ENCODE measurements at places on chromosomes 6 and 20.

DNA sequence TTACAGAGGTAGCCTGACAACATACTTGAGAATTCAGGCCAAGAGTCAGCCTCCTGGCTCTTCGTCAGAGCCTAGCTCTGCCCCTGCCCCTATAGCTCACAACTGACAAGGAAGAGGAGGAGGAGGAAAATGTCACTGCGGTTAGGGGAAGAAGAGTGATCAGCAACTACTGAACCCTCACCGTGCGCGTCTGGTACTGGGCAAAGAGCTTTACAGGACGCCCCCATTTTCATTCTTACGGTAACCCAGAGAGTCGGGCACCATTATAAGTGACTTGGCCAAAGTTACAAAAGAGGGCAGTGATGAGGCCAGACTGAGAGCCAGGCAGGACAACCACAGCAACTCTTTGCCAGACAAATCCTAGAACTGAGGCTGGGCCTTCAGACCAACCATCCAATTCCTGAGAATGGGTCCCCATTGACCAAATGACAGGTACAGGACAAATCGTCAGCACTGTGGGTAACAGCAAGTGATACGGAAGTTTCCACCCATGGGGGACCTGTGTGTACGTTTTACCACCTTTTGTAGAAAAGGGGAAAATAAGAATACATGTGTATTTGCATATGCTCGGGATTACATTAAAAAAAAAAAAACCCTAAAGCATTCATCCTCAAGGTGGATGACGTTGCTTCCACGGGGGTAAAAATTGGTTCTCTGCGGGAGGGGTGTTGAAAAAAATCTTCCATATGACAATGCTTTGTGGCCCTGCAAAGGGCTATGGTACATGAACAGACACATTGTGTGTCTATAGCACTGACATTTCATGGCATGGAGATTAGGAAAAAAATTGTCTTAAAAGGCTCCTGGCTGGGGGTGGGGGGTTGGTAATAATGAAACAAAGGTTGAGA is 118.0 kb downstream of the NFATC2 start:
- no peak for DNase-seq

- DNase-seq = no peak
These were observed 308.3 kb downstream of the CDH4 start for GRCh38 chr20:61560361-61560853.

- no peak for DNase-seq
These were observed 54.3 kb upstream of the IYD start for GRCh38 chr6:150314230-150315188.

DNA sequence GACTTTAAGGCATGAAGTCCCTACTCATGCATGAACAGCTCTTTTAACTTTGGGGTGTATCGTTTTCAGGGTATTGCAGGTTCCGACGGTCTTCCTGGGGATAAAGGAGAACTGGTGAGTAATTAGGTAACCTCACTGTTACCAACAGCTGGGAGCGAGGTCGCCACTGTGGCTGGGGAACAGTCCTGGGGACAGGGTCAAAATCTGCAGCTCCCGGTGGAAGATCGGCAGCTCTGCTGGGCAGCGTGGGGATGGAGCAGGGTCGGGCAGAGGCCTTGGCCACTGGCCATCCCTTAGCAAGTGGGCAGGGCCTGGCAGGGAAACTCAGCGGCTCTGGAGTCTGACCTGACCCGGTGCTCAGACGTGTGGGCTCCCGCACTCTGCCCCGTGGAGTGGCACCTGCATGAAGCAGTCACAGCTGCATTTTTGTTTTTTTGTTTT is 16.1 kb downstream of the COL9A3 start:
- no peak for DNase-seq

- no peak for DNase-seq
These were observed 76.5 kb downstream of the STMND1 start for GRCh38 chr6:17178326-17178725.

DNA sequence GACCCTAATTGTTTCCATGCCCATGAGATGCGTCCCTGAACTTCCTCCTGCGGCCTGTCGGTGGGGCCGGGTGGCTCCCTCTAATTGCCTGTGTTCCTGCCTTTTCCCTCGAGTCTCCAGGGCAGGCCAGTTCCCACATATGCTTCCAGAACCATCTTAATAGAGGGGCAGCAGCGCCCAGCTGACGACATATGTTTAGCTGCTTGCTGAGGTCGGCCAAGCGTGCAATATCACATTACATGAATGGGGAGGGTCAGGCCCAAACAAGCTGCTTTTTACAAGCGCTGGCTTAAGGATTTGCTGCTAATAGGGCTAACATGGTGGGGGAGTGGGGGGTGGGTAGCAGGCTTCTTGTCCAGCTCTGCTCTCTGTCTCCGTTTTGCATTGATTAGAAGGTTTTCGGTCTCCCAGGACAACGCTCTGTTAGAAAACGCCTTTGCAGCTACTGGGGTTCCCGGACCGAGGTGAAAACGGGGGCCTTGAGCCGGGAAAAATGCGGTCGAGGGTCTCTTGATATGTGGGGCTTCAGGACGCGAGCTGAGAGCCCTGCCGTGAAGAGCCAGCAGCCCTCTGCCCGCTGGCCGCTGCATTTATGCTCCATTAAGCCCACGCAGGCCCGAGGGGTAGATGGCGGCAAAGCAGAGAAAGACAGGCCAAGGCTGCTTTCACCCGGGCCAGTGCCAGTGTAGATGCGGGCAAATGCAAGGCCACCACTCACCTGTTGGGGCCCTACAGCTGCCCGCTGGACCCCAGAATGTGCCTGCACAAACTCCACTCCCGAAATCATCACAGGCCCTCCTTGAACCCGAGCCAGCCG is 308.5 kb downstream of the BMP7 start:
- no peak for DNase-seq

DNA sequence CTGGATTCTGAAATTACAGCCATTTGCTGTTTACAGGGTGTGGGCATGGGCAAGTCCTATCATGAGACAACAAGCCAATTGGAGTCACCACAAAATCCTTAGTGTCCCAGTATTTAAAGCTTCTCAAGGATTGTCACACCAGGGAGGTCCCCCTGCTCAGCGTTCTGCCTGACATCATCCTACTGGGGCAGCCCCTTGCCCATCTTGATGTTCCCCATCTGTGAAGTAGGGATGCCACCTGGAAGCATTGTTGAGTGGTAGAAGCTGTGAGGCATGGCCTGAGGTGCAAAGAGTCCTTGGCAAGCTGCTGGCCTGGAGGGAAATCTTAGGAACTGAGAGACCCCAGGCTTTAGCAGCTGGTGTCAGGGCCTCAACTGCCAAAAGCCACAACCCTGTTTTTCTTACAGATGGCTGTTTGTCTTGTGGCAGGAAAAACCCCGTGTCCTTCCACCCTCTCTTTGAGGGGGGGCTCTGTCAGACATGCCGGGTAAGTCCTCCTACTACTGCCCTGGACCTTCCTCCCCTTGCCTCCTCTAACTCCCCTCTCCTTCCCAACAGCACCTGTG is 23.3 kb upstream of the MAPRE1 start:
- DNase-seq = no peak

GRCh38 chr20:12391099-12391498 is 473.4 kb downstream of the BTBD3 start:
- DNase-seq = no peak

GRCh38 chr20:14404515-14404914 is 67.1 kb upstream of the FLRT3 start:
- DNase-seq = no peak

DNA sequence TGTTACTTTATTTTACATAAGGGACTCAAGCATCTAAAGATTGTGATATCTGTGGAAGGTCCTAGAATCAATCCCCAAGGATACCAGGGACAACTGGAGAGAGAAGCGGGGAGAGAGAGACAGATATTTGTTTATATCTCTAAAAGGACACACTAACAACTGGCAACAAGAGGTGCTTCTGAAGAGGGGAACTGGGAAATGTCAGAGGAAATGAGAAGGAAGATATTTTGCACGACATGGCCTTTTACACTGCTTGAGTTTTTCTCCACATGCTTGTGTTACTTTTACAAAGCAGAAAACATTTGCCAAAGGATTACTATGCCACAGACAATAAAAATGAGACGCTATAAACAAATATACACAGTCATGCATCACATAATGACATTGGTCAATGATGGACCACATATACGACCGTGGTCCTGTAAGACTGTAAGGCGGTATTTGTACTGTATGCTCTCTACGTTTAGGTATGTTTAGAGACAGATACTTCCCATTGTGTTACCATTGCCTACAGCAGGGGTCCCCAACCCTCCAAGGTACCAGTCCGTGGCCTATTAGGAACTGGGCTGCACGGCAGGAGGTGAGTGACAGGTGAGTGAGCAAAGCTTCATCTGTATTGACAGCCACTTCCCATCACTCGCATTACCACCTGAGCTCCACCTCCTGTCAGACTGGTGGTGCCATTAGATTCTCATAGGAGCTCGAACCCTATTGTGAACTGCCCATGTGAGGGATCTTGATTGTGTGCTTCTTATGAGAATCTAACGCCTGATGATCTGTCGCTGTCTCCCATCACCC is 64.6 kb upstream of the PTPN1 start:
- no peak for DNase-seq

- DNase-seq = no peak
These were observed 199.8 kb downstream of the SMOC2 start for GRCh38 chr6:168640768-168641167.

DNA sequence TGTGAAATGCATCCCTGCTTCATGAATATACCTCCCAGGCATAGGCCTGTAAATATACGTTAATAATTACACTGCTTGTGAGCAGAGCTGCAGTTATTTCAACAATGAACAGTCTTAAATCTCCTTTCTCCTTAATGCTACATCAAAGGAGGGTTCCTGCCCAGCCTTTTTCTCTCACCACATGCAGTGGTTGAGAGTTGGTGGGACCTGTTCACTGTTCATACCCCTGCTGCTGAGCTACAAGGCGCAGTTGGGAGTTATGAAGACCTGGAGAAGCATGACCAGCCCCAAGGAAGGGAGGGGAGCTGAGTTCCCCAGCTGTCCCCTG is 111.9 kb upstream of the FOXQ1 start:
- no peak for DNase-seq
